ENCODE measurements at places on chromosomes 7 and 10. TPM values are rescaled to one million over a fixed set of nuclear protein-coding genes. Genes with fewer than 3 reads are reported as not detected.

Gene METTL27
- 9.0 TPM for total RNA-seq

Gene SPDYE2B
- total RNA-seq, result not detected

Gene C10orf71
- not detected for total RNA-seq

Gene MYPN
- 2.3 TPM for total RNA-seq

Gene ZNF425
- total RNA-seq, result 1.9 TPM

Gene RET
- total RNA-seq, result 0.59 TPM

Gene PTPRN2
- 0.77 TPM for total RNA-seq

Gene SEMA3E
- total RNA-seq, result 1.8 TPM

Gene ACTL6B
- not detected for total RNA-seq
